ENCODE measurements at places on chromosomes 4 and X.

- DNase-seq, result peak; percentile 76
Measured at GRCh38 chr4:112604589-112604988, 32.1 kb downstream of the ZGRF1 start.

GRCh38 chr4:184752496-184753275 lies 18.8 kb upstream of the CENPU start:
- DNase-seq, result no peak

GRCh38 chrX:44042116-44042515 lies 68.9 kb upstream of the NDP start:
- DNase-seq, result peak; percentile 29

DNA sequence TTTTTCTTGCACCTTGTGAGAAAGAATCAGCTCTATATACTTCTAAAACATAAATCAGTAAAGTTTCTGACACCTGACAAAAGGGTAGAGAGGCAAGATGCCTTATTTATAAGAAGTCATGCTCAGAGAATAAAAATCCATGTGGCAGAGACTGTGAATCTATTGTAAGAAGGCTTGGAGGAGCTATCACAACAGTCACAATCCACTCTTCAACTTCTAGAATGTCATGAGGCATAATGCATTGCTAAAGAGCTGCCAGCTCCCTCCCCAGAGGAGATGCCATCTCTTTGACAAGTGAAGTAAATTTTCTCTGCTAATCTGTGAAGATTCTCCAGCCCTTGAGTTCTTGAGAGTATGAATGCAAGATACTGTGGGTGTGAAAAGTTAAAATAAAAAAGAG lies 971.2 kb upstream of the IGFBP7 start:
- DNase-seq, result no peak

DNA sequence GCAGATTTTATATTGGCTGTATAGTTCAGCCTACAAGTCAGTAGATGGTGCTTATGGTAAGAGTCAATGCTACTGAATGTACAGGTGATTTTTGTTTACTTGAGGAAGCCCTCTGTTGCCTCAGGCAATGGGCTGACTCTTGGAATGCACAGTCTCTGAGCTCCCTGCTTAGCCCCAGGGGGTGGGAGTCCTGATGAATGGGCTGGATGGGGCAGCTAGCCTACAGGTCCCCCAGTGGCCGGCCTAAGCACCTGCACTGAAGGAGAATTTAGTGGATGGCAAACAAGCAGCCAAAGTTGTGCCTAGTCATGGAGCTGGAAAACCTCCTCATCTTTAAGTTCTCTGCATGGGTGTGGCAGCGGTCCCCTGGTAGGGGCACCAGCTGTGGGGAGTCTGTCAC lies 101.8 kb upstream of the CXorf51B start:
- DNase-seq, result no peak

- DNase-seq, result no peak
Measured at GRCh38 chrX:106863697-106864096, 39.4 kb downstream of the RIPPLY1 start.

DNA sequence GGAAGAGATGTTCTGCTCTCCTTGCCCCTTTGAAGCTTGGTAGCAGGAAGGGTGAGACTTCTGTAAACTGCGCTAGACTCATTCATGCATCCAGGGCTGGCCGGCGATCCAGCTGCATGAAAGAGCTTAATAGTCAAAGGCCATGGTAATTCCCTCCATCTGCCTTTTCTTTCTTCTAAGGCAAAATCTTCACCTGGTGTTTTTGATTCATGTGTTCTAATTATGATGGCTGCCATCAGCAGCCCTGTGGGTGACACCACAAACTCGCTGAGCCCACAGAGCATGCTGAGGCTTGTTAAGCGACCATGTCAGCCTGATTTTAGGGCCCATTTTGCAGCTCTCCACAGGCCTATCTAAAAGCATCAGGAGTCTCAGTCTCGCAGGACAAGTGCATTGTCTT lies 450.1 kb upstream of the TENM3 start:
- DNase-seq, result no peak

GRCh38 chr4:54157606-54158005 lies 57.6 kb downstream of the GSX2 start:
- DNase-seq, result no peak

DNA sequence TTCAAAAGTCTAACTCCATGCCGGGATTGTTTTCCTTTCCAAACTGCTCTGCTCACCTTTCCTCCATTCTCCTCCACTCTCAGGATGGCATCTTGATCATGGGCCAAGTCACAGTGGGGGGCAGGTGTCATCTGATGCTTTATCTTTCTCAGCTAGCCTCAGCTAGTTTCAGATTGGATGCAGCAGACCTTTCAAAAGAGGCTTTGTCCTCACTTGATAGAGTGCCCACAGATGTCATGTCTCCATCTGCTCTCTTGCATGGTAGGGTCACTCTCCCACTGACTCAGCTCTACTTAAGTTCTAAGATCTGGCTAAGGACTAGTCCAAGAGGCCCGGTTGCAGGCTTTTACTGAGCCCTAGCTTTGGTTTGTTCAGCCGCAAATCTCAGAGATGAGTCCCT lies 341.8 kb upstream of the GALNT7 start:
- DNase-seq, result no peak

GRCh38 chrX:38811515-38812243 lies 10.4 kb downstream of the MID1IP1 start:
- DNase-seq, result peak; percentile 9

DNA sequence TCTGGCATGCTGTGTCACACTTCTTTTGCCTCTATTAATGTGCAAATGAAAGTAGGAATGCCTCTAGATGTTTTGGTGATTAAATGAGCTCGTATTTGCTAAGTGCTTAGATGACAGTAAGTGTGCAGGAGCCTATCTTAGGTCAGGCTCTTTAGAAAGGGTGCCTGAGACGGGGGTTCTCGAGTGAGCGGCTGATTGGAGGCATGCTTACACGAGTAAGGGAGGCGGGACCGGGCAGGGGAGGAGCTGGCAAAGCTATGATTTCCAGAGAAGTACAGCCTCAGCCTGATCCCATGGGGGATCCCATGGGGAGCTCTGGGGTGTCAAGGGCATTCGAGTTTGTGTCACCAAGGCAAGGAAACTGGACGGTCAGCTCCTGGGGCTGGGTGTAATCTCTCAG lies 44.8 kb downstream of the CLDN34 start:
- DNase-seq, result no peak

- DNase-seq, result no peak
Measured at GRCh38 chrX:50100188-50100587, 100.6 kb downstream of the AKAP4 start.

GRCh38 chr4:151948351-151949016 lies 187.7 kb upstream of the GATB start:
- DNase-seq, result no peak

- DNase-seq, result no peak
Measured at GRCh38 chr4:28313729-28314713, 1453.4 kb downstream of the STIM2 start.

DNA sequence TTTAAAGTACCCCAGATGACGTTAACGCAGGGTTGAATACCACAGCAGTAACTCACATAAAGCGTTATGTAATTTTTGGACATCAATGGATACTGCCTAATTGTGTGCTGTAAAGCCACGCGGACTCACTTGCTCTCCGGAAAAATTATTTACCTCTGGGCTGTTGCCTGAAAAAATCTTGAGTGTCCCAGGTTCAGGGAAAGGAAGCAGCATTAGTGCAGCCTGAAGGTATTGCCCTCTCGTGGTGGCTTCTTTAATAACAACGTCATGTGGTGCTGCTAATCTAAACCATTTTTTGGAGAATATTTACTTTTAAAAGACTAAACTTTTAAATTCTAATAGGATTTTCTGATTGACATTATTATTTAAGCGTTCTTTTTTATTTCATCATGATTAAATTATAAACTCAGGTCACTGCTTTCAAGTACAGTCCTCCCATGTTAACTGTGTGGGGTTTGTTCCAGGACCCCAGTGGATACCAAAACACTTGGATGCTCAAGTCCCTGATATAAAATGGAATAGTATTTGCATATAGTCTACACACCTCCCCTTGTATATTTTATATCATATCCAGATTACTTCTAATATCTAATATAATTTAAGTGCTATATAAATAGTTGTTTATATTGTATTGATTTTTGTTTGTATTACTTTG lies 384.8 kb downstream of the FAM133A start:
- DNase-seq, result peak; percentile 0

DNA sequence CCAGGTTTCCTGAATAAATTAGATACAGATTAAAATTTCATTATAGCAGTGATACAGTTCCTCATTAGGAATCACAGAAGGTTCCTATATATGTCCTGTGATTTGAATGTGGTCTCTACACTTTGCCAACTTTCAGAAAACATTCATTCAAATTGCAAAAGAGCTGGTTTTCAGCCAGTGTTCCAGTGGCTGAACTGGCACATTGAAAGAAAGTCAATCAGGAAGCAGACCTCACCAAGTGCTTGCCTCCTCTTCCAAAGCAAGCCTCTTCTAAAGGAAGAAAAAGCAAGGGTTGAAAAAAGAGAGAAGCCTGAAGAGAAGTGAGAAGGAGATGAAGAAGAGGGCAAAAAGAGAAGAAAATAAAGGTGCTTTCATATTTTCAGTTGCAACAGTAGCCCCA lies 12.7 kb downstream of the KLHL34 start:
- no peak for DNase-seq

DNA sequence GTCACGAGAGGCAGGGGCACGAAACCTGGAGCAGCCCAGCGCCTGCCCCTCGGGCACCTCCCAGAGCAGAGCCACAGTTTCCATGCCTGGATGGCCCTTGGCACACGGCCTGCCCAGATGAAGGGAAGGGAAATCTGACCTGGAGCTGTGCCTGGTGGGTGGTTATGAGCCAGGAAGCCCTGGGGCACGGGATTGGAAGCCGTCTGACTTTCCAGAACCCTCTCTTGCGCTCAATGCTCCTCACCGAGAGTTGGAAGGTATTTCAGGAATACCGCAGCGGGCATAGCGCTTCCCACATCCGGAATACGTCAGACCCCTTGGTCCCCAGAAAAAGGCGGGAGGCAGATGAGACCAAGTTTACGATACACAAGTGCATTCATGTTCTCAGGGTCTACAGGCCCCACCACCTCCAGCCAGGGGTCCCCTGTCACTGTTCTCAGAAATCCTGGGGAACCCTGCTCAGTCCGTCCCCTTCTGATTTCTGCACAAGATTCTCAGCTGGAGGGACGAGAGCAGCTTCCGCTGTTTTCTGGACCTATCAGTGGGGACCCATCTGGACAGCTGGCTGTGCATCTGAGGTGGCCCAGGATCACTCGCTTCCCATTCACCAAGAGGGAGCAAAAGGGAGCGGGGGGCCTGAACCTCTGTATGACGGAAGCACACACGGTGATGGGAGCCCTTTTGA lies 172.9 kb downstream of the AFAP1 start:
- no peak for DNase-seq

GRCh38 chr4:157005193-157005592 lies 33.6 kb upstream of the PDGFC start:
- DNase-seq, result no peak

- no peak for DNase-seq
Measured at GRCh38 chr4:141610365-141610764, 26.0 kb upstream of the IL15 start.

- DNase-seq, result no peak
Measured at GRCh38 chr4:79390890-79391289, 17.1 kb downstream of the GK2 start.

GRCh38 chr4:128068918-128069317 lies 7.8 kb downstream of the LARP1B start:
- DNase-seq, result peak; percentile 20

- no peak for DNase-seq
Measured at GRCh38 chr4:42490015-42490414, 92.7 kb downstream of the SHISA3 start.

DNA sequence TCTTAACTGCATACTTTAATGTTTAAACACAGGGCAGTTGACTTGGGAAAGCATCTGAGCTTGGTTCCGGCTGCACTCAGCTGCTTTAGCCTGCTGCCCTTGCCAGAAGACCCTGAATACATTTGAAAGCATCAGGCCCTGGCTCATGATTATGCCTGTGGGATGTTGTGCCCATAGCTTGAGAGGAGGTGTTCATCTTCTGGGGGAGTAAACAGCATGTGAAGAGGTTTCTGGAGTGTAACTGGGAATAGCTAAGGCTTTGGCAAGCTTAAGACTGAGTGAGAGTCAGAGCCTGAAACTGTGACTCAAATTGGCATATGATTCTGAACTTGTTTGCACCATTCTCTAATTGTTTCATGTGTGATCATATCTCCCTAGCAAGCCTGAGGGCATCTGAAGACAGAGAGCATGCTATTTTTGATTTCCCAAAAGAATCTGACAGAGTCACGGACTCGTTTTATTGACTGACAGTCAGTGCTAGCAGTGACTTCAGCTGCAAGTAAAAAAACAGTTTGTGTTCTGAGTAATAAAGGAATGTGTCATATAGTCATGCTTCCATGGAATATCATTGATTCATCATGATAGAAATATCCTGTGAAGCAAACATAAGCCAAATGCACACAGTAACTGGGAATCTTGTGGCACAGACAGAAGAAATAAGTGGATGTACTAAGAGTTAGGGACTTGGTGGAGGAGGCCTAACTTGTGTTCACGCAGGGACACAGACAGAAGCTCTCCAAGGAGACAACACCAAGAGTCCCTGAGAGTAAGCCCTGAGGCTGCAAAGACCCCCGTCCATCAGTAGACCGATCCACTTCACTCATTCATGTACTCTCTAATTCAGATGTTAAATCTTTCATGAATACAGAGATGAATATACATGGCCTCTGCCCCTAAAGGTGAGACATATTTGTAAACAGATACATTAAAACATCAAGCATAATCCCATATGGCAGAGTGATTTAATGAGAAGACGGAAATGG lies 100.7 kb downstream of the SYNPO2 start:
- DNase-seq, result peak; percentile 64

- no peak for DNase-seq
Measured at GRCh38 chr4:168787801-168788595, 222.1 kb downstream of the CBR4 start.

GRCh38 chr4:985123-985830 lies 1.6 kb upstream of the IDUA start:
- DNase-seq, result no peak

DNA sequence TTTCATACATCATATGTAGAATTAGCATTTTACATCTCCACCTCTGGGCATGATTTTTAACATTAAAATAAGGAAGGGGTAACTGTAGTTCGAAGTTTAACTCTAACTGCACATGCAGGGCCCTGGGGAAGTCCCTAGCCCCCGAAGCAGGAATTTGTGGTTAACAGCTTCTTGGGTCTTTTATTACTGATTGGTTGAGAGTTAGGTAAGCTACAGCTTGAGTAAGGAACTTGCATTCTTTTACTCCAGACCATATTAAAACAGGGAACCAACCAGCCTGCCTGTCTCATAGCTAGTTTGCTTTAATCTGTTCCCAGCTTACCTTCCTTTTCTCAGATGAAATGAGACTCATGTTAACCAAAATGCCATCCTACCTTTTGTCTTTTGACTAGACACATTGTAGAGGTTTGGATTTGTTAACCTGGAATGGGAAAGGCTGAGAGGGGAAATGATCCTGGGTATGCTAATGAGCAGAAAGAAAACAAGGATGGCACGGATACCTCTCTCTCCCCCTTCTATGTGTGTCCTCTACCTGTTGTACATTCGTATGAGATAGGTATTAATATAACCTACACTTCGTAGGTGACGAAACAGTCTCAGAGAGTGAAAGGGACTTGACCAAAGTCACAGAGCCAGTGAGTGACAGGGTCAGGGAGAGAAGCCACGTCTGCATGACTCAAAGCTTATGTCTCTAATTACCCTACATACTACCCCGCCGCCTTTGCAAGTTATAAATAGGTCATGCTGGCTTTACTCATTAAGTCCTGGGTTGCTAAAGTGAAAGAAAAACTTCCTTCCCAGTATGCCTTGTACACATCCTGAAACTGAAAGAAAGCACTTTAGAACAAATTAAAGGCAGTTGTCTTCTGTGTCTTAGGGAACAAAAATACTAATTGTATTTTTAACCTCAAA lies 119.5 kb upstream of the AFF2 start:
- no peak for DNase-seq

GRCh38 chr4:152535360-152535902 lies 461 bp downstream of the FBXW7 start:
- no peak for DNase-seq

- DNase-seq, result no peak
Measured at GRCh38 chrX:55486736-55487135, 2.9 kb downstream of the USP51 start.

Data from brain microvascular endothelial cell (primary cell).